ENCODE measurements at places on chromosomes 11 and 22.

DNA sequence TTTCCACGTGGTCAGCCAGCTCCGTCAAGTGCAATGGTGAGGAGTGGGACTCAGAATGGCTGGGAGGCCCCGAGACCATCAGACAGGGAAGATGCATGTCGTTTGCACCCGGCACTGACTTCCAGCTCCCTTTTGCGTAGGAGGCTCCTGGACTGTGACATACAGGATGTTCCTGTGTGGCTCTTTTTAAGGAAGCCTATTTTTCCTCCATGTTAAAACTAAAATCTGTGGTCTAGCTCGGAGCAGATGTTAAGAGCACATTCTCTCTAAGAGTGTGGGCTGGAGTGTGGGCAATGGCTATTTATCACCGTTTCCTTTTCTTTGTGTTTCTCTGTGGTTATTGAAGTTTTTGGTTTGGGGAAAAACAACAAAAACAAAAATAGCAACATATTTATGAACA is 40.9 kb upstream of the AMPD3 start:
- DNase-seq = peak; percentile 17

DNA sequence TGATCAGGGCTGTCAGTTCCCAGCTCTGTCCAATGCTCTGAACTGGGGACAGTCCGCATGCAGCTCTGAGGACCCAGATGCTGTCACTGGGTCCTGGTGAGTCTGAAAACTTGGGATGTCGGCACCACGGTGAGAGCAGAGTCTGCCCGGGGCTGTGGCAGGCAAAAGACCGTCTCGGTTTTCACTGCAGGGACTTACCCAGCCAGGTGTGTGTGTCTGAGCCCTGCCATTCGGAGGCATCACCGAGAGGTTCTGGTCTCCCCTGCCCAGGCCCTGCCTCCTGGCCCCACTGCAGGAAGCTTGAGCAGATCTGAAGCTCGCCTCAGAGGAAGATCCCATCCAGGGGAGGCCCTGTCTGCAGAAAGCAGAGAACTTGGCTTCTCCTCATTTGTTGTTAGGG is 5.2 kb downstream of the TP53AIP1 start:
- no peak for DNase-seq

GRCh38 chr11:116596346-116597260 is 176.2 kb downstream of the BUD13 start:
- no peak for DNase-seq

DNA sequence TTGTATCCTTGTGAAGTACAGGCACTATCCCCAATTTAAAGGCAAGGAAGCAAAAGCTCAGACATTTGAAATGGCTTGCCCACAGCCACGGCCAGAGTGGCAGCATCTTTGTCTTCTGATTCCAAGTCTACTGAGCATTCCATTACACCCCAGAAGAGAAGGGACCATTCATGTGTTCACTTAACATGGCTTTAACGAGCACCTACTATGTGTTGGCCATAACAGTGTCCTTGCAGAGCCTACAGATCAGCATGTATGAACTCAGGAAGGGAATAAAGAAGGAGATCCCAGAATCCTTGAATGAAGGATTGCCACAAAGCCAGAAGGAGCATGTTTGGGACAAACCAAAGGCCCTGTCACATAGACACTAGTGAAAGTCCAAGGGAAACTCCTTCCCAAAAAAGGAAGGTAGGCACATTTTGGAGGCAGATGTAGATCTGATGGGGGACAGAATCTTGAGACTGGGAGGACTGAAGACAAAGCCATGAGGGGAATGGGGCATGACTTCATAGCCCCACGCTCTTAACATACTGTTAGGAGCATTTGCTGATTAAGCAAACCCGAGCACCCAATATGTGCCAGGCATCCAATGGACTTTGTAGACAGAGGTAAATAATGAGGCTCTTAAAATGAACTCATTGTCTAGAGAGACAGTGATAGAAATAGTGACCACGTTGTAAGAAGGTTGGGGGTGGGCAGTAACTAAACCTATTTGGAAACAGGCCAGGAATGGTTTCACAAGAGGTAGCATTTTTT is 54.9 kb downstream of the P4HA3 start:
- no peak for DNase-seq

Data from hippocampal formation (tissue), 2 donors.